B cell (primary cell): ENCODE measurements at places on chromosomes 13 and 19. TPM values are rescaled to one million over a fixed set of nuclear protein-coding genes. Genes with fewer than 3 reads are reported as not detected.

DNA sequence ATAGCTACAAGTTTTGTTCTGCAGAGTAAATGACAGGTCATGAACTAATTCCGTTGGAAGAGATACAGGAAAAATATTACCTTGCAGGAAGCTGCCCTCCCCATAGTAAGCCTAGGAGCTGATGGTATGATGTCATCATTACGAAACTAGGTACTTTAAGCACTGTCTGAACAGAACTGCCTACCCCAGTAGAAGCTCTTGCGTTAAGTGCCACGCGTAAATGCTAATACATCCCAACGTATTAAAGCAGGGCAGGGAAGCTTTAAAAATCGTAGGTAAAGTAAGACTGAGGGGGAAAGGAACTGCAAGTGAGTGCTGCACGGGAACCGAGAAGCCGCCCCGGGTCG is 572 bp downstream of the UGGT2 start:
- no peak overlapping the region for H3K27ac ChIP-seq
- H3K27me3 ChIP-seq: peaks cover 3% of the 10 kb centered on the region

DNA sequence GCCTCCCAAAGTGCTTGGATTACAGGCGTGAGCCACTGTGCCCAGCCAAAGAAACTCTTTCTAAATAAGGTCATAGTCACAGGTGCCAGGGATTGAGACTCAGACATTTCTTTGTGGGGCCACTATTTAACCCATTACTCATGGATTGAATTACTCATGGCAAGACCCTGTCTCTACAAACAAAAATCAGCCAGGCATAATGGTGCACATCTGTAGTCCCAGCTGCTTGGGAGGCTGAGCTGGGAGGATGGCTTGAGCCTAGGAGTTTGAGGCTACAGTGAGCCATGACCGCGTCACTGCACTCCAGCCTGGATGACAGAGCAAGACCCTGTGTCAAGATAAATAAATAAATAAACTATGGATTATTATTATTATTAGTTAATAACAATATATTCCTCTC is 3.6 kb upstream of the KLF2 start:
- DNase-seq: no peak
- no peaks in the 10 kb centered on the region for H3K27me3 ChIP-seq

- no peak overlapping the region for H3K27ac ChIP-seq
- H3K36me3 ChIP-seq: no peaks in the 10 kb centered on the region
- DNase-seq: no peak
- H3K27me3 ChIP-seq: no peaks in the 10 kb centered on the region
Measured at GRCh38 chr13:29501674-29502073, 93.8 kb downstream of the SLC7A1 start.

- no peak for DNase-seq
- no peak overlapping the region for H3K4me3 ChIP-seq
- peaks cover 2% of the 10 kb centered on the region for H3K36me3 ChIP-seq
- H3K4me1 ChIP-seq: no peaks in the 10 kb centered on the region
- H3K27me3 ChIP-seq: no peaks in the 10 kb centered on the region
- no peak overlapping the region for H3K27ac ChIP-seq
Measured at GRCh38 chr19:40257096-40257517, 28.0 kb downstream of the AKT2 start.

- no peaks in the 10 kb centered on the region for H3K4me1 ChIP-seq
- H3K36me3 ChIP-seq: no peaks in the 10 kb centered on the region
- DNase-seq: no peak
- H3K27ac ChIP-seq: no peak overlapping the region
Measured at GRCh38 chr19:55528030-55528803, 8.7 kb downstream of the SBK2 start.

DNA sequence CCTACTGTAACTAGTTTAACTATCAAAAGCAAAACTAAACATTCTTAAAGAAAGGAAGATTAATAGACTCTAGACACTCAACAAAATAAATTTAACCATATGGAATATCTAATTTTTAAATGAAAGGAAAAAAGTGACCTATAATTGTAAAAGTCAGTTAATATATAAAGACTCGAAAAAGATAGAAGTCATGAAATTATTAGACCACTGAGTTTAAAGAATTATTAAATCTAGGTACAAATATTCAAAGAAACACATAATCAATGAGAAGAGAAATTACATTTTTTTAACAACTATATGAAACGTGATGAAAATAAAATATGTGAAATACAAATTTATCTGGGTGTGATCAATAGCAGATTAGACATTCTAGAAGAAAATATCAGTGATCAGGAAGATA is 706.8 kb upstream of the PCDH20 start:
- H3K27me3 ChIP-seq: no peaks in the 10 kb centered on the region
- H3K4me3 ChIP-seq: no peak overlapping the region
- DNase-seq: no peak
- no peak overlapping the region for H3K27ac ChIP-seq
- no peaks in the 10 kb centered on the region for H3K4me1 ChIP-seq

DNA sequence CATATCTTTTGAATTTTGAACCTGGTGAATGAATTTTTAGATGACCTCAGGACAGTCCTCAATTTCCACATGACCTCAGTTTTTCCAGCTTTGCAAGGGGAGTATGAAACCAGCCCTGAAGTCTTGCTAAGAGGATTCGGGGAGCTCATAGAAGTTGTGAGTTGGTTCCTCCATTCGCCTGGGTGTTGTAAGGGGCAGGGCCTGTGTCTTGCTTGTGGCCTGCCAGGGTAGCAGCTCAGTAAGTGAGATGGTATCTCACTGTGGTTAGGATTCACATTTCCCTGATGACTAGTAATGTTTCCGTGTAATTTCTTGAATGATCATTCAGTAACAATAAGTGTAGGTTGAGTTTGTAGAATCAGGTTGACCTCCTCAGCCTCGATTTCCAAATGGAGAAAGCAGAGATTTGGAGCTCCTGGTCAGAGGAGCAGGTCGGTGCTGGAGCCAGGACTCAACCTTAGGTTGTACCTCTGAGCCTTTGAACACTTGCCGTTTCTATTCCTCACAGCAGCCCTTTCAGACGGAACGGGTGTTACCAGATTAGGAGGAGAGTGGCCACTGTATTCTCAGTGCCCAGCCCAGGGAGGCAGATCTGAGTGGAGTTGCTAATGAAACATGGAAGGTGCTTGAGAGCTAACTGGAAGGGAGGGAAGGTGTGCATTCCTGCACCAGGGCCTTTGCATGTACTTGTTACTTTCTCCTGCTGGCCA is 14.6 kb downstream of the NACC1 start:
- no peaks in the 10 kb centered on the region for H3K27me3 ChIP-seq
- H3K36me3 ChIP-seq: peaks cover 15% of the 10 kb centered on the region
- no peaks in the 10 kb centered on the region for H3K4me1 ChIP-seq
- H3K27ac ChIP-seq: no peak overlapping the region
- no peak overlapping the region for H3K4me3 ChIP-seq
- DNase-seq: no peak

- H3K27me3 ChIP-seq: no peaks in the 10 kb centered on the region
- no peaks in the 10 kb centered on the region for H3K4me1 ChIP-seq
- no peaks in the 10 kb centered on the region for H3K36me3 ChIP-seq
- no peak overlapping the region for H3K27ac ChIP-seq
Measured at GRCh38 chr19:33840783-33841182, 44.1 kb downstream of the KCTD15 start.

DNA sequence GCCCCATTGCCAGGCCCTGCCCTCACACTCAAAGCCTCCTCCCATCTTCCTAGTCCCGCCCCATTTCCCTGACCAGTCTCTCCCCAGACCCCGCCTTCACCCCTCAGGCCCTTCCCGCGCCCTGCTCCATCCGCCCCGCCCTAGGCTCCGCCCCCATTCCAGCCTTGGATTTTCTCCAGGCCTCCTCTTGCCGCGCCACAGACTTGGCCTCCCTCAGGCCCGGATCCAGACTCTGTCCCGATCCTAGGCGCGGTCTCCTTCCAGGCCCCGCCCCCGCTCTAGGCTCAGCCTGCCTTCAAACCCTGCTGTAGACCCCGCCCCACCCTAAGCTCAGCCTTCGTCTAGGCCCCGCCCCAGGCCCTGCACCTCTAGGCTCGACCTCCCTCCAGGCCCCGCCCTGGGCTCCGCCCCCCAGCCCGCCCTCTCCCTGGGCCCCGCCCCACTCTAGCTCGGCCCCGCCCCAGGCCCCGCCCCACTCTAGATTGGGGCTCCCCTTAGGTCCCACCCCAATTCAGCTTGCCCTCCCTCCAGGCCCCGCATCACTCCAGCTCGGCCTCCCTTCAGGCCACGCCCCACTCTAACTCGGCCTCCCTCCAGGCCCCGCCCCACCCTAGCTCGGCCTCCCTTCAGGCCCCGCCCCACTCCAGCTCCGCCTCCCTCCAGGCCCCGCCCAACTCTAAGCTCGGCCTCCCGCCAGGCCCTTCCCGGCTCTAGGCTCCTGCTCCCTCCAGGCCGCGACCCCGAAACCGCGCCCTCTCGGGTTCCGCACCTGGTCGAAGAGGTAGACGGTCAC is 18.5 kb downstream of the LMTK3 start:
- DNase-seq: peak; percentile 82
- H3K36me3 ChIP-seq: no peaks in the 10 kb centered on the region
- H3K27ac ChIP-seq: no peak overlapping the region
- peaks cover 53% of the 10 kb centered on the region for H3K4me1 ChIP-seq

- peaks cover 2% of the 10 kb centered on the region for H3K36me3 ChIP-seq
- H3K27me3 ChIP-seq: no peaks in the 10 kb centered on the region
- no peak overlapping the region for H3K27ac ChIP-seq
- peak; percentile 23 for DNase-seq
Measured at GRCh38 chr19:17227798-17228367, 1.9 kb downstream of the OCEL1 start.

- no peak overlapping the region for H3K4me3 ChIP-seq
- no peak overlapping the region for H3K27ac ChIP-seq
- H3K27me3 ChIP-seq: no peaks in the 10 kb centered on the region
- H3K4me1 ChIP-seq: peaks cover 14% of the 10 kb centered on the region
- DNase-seq: no peak
Measured at GRCh38 chr19:21603431-21604231, 98.2 kb downstream of the ZNF429 start.

DNA sequence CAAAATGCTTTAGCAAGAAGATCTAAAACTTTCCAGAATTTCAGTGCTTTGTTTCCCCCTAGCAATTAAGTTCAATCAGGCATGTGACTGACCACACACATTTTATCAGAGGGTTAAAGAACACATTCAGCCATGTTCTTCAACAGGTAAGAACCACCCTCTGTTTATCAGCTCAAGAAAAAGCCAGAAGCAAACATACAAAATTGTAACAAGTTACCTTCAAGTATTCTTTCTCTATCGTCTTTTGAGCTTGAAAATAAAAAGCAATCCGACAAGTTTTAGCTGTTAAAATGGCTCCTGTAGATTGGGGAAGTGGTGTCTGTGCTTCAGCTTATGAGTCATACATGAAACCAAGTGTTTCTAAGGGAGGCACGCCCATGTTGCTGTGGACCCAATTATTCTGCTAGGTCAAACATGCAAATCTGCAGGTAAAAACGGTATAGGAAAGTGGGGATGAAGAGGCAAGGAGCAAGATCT is at the start of gene ELF1:
Gene ELF1 (minus strand): TSS at position 306 of the 477 bp plus-strand sequence. CDS start 37,262 bp downstream, outside the sequence.
- H3K4me1 ChIP-seq: peaks cover 29% of the 10 kb centered on the region
- H3K36me3 ChIP-seq: peaks cover 7% of the 10 kb centered on the region
- H3K27me3 ChIP-seq: no peaks in the 10 kb centered on the region

- no peaks in the 10 kb centered on the region for H3K36me3 ChIP-seq
- no peaks in the 10 kb centered on the region for H3K27me3 ChIP-seq
- peaks cover 7% of the 10 kb centered on the region for H3K4me1 ChIP-seq
- no peak overlapping the region for H3K27ac ChIP-seq
- H3K4me3 ChIP-seq: no peak overlapping the region
- DNase-seq: no peak
Measured at GRCh38 chr19:10891405-10892086, 20.2 kb downstream of the CARM1 start.

DNA sequence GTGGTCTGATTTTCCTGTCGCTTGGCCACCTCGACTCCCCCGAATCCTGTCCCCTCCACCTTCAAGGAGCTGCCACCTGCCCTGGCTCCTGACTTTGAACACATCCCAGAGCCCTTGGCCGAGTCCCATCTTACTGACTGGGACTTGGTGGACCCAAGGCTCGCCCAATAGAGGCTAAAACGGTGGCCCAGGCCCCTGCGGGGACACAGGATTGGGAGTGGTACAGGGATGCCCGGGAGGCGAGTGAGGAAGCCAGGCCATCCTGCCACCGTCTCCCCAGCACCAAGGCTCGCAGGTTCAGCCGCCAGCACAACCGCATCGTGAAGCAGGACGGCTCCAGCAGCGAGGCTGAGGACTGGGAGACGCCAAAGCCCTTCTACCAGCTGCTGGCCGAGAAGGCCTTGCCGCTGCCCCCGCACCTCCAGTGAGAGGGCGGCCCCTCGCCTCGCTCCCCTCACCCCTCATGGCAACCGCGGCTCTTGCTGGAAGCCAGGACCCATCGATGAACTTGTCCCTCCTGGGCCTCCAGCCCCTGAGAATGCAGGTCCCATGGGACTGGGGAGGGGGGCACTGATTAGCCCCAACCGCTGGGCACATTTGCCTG is 5.3 kb downstream of the SIX5 start:
- no peak overlapping the region for H3K27ac ChIP-seq
- peaks cover 16% of the 10 kb centered on the region for H3K27me3 ChIP-seq
- peaks cover 8% of the 10 kb centered on the region for H3K4me1 ChIP-seq
- H3K4me3 ChIP-seq: no peak overlapping the region
- no peak for DNase-seq
- no peaks in the 10 kb centered on the region for H3K36me3 ChIP-seq

DNA sequence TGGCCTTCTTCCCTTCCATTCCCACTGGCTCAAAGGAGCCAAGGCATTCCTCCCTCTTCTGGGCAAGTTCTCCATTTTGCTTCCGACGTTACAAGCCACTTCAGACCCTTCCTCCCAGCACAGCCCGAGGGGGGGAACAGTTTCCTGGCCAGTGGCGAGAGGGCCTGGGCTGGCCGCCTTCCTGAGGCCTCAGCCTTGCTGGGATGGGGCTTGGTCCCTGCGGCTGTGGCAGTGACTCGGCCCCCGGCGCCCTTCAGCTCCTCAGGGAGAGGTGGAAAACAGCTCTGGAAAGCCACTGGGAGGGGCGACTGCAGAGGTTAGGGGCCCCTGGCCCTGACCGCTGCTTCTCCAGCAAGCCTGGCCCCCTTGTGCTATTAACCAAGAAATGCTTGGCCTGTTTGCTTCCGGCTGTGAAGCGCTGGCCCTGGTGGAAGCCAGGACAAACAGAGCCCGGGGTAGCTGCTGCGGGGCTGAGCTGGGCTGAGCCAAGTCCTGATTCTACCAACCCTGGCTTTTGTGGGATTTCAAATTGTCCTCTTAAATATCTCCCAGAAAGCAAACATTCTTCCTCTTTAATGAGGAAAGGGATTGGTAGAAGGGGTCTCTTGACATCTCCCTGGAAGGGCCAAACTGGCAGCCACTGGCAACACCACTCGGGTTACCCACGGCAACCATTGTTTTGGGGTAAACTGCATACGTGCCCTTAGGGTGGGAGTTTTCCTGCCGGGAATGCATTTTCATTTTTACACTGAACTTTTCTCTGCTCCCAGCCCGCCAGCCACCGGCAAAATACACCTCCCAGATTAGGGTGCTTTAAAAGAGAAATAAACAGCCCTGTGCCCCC is 38.7 kb downstream of the C13orf46 start:
- no peak for DNase-seq
- H3K27ac ChIP-seq: no peak overlapping the region
- H3K4me1 ChIP-seq: no peaks in the 10 kb centered on the region
- no peaks in the 10 kb centered on the region for H3K36me3 ChIP-seq
- peaks cover 10% of the 10 kb centered on the region for H3K27me3 ChIP-seq

GRCh38 chr13:94622344-94622743 is 20.7 kb downstream of the GPR180 start:
- no peak overlapping the region for H3K4me3 ChIP-seq
- peaks cover 18% of the 10 kb centered on the region for H3K36me3 ChIP-seq
- H3K27ac ChIP-seq: no peak overlapping the region
- no peak for DNase-seq

Gene PCSK4
- 1.1 and 1.9 TPM in 2 replicates for polyA plus RNA-seq

Gene CCDC70
- not detected in 2 replicates for polyA plus RNA-seq

Gene B3GNT3
- polyA plus RNA-seq: 0.06 TPM in 1 of 2 replicates, not detected in the other

Gene BRME1
- 1.1 and 1.8 TPM in 2 replicates for polyA plus RNA-seq

Gene RFPL4A
- not detected in 2 replicates for polyA plus RNA-seq

Gene BLVRB
- polyA plus RNA-seq: 16.2 and 23.2 TPM in 2 replicates

Gene FXYD1
- polyA plus RNA-seq: 2.6 and 3.1 TPM in 2 replicates
